ENCODE measurements at places on chromosomes 11 and 22.

GRCh38 chr11:72752088-72752914 lies at the start of gene ARAP1:
ARAP1 (minus strand) TSS chr11:72752408; CDS start chr11:72727128, 25,280 bp downstream.
- peak; percentile 82 for DNase-seq

- no peak for DNase-seq
Measured at GRCh38 chr22:20408891-20409290, 14.9 kb downstream of the ZNF74 start.

- DNase-seq: peak; percentile 47
Measured at GRCh38 chr11:126969865-126970479, 30.6 kb downstream of the KIRREL3 start.

DNA sequence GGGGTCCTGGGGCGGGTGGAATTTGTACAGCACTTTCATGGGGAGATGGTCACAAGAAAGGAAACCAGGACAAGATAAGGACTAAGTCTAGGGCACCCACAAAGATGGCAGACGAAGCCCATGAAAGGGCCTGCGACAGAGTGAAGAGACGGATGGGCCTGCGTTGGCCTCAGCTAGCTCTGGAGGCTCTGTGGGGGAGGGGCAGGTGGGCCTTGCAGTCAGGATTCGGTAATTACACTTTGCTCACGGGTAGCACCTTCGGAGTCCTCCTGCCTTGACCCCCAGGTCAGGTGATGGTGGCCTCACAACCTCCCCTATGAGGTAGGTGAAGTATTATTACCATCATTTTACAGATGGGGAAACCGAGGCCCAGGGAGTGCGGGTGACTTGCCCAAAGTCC lies 7.1 kb downstream of the LRRC10B start:
- DNase-seq: no peak

GRCh38 chr11:36596880-36597279 lies 1.2 kb downstream of the RAG2 start:
- DNase-seq: no peak

DNA sequence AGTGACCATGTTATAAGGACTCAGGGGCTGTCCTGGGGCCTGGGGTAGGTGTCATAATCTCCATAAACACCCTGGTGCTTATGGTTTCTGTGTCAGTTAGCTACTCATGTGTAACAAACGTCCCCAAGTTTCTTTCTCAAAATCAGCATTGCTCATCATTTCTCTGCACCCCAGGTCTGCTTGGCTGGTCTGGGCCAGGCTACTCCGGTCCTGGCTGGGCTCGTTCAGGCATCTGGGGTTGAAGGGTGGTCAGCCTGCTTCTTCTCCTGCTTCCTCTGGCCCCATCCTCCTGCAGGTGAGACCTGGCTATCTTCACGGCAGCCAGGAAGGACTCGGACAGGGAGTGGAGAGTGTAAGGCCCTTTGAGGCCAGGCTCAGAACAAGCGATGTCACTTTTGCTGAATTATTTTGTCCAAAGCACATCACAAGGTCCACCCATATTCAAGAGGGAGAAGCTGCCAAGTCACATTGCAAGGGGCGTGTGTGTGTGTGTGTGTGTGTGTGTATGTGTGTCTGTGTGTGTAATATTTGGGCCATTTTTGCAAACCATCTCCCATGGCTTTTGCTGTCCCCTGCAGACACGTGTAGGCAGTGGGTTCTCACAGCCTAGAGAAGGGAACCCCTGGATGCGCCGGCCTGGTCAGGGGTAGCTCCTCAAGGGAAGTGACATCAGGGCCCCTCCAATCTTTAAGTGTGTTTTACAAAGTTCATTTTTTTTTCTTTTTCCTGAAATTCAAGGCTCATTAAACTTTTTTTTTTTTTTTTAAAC lies 535.8 kb downstream of the TBC1D22A start:
- no peak for DNase-seq

- no peak for DNase-seq
Measured at GRCh38 chr22:32203181-32204039, 1.5 kb downstream of the RFPL2 start.

GRCh38 chr11:44244639-44245310 lies 65.2 kb downstream of the ALX4 start:
- DNase-seq: no peak

DNA sequence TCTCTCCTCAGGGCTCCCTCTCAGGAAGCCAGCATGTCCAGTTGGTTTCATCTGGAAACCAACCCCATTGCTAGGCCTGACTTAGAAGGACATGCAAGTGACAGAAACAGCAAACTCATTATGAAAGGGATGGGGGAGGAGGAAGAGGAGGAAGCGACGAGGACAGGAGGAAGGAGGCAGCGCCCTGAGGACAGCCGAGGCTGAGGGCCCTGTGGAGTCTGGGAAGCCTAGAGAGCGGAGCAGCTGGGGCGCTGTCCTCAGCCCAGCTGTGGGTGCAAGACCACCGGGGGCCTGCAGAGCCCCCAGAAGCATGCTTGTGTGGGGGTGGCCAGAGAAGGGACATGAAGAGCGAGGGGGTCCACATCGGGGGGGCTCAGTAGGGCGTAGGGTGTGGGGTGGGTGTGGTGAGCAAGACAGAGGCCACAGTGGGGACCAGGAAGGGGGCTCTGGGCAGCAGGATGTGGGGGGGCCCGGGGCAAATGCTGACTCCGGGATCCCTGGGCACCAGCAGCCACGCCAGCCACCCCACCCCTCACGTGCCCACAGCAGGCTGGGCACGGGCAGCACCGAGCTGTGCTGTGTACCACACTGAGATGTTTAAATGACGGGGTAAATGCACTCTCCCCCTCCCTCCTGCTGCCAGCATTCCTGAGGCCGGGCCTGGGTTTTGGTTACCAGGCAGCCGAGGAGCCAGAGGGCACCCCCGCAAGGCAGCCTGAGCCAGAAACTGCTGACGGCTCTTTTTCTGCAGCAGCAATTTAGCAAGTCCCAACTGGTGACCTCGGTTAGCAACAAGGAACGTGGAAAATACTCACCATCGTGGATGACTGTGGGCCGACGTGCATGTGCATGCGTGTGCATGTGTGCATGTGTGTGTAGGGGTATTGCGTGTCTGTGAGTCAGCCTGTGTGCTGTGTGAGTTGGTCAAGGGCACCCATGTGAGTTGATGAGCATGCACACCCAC lies 82.7 kb upstream of the LINC01488 start:
- no peak for DNase-seq

DNA sequence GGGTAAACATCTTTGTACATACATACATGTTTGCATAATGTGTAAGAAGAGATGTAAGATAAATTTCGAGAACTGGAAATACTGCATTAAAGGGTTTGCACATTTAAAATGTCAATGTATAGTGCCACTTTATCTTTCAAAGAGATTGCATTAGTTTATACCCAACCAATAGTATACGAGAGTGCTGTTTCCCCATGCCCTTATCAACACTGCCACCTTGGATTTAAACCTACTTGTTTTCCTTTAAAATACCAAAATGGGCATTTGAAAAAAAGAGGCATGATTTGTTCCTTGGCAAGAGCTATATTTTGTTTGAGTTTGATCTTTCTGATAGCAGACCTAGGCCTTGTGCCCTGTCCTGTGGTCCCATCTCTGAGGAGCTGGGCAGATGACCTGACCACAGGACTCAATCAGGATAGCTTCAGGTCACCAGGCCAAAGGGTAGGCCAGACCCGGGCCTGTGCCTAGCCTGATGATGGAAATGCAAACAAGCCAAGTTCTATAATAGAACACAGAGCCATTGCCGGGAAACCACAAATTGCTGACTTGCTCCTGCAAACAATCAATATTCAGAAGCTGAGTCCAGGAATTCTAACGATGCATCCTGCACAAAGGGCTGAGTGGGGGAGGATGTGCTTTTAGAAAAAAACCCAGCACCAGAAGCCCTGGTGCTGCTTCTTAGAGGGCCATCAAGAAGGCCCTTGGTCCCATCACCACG lies 16.9 kb upstream of the ALG8 start:
- no peak for DNase-seq

DNA sequence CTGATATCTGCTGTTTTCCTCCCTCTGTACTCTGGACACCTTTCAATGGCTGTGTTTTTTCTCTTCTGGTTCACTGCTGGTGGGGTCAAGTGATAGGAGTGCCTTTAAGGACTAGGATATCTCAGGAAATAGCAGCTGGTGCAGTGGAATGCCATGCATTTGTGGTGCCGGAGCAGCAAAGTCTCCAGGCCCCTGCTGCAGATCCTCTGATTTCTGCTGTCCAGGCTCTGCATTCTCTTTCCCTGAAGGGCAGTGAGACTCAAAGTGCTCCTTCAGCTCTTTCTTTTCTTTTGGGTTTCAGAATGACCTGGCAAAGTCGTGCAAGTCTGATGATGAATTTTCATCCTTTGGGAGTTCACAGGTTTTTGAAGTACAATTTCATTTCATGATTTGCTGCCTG lies 774.3 kb downstream of the FAM181B start:
- DNase-seq: no peak

- DNase-seq: no peak
Measured at GRCh38 chr11:69876013-69876412, 56.8 kb upstream of the FGF3 start.

- DNase-seq: no peak
Measured at GRCh38 chr11:44759743-44760476, 33.1 kb downstream of the TSPAN18 start.

- no peak for DNase-seq
Measured at GRCh38 chr22:25508161-25508560, 56.3 kb upstream of the GRK3 start.

GRCh38 chr11:26112264-26112663 lies 219.7 kb upstream of the ANO3 start:
- DNase-seq: no peak

GRCh38 chr11:67374571-67375281 lies 1.3 kb upstream of the CLCF1 start:
- DNase-seq: no peak

- DNase-seq: no peak
Measured at GRCh38 chr11:87394924-87395323, 357.2 kb downstream of the TMEM135 start.

DNA sequence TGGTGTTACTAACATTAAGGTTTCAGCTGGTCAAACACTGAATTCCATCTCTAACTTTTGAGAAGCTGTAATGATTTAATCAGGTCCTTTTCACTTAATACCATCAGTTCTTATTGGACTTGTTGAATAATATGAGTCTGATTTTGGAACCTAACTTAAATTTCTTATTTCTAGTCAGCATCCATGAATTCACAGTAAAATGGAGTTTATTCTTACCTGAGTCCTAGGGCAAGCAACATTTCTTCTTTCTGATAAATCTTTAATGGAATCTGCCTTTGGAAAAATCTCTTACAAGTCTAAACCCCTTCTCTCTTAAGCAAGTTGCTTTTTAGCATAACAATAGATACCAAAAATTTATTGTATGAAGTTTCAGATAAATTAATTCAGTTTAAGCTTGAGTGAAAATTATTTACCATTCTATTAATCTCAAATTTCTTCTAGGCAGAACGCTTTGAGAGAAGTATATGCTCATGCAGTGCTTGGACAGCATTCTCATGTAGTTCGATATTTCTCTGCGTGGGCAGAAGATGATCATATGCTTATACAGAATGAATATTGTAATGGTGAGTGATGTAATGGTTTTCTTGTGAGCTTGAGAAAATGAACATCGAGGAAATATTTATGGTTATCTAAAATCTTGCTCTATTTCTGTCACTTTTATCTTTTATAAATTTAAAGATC lies 3.4 kb downstream of the WEE1 start:
- no peak for DNase-seq

GRCh38 chr11:66950112-66950535 lies 8.1 kb downstream of the PC start:
- peak; percentile 65 for DNase-seq

DNA sequence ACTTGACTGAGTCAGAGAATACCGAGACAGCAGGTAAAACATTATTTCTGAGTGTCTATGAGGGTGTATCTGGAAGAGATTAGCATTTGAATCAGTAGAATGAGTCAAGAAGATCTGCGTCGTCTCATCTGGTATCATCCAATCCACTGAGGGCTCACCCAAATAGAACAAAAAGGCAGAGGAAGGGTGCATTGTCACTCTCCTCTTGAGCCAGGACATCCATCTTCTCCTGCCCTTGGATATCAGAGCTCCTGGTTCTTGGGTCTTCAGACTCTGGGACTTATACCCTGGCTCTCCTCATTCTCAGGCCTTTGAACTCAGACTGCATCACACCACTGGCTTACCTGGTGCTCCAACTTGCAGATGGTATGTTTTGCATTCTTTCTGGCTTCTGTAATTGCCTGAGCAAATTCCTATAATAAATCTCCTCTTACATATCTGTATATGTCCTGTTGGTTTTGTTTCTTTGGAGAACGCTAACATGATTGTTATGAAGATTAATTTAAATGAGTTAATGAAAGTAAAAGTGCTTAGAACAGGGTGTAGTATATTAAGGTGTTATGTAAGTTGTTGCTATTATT lies 49.3 kb downstream of the ME3 start:
- no peak for DNase-seq

- DNase-seq: peak; percentile 74
Measured at GRCh38 chr11:118488480-118489109, 38.7 kb upstream of the TTC36 start.

DNA sequence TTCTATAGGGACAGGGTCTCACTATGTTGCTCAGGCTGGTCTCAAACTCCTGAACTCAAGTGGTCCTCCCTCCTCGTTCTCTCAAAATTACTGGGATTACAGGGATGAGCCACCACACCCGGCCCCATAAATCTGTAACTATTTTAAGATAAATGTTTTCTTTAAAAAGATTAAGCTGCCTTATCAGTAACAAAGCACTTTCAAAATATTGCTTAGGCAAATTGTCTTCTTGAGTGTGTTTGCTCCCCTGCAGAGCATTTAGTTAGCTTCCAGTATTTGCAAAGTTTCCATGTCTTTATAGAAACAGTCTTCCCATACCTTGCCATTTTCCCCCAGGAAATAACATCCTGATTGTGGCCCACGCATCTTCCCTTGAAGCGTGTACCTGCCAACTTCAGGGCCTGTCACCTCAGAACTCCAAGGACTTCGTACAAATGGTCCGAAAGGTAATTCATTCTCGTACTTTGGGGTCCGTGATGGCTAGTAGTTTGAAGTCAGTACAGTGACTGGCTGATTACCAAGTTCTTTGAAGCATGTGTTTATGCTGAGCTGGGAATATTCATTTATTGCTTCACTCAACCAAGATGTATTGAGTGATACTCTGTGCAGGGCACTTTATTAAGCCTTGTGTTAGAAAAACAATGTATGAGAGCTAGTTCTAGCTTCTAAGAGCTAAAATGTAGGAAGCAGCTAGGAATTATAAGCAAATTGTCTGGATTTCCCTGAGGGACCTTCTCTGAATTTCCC lies 30.4 kb upstream of the CRTAM start:
- DNase-seq: no peak

DNA sequence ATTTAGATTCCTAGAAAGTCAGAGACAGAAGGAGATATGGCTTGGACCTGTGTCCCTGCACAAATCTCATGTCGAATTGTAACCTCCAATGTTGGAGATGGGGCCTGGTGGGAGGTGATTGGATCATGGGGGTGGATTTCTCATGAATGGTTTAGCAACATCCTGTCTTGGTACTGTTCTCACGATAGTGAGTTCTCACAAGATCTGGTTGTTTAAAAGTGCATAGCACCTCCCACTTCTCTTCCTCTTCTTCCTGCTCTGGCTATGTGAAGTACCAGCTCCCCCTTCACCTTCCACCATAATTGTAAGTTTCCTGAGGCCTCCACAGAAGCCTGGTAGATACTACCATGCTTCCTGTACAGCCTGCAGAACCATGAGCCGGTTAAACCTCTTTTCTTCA lies 27.6 kb upstream of the PAMR1 start:
- no peak for DNase-seq
